ENCODE measurements at places on chromosomes 3 and 15.

- DNase-seq, result no peak
Observed at GRCh38 chr15:81394603-81395002, 20.6 kb upstream of the TMC3 start.

DNA sequence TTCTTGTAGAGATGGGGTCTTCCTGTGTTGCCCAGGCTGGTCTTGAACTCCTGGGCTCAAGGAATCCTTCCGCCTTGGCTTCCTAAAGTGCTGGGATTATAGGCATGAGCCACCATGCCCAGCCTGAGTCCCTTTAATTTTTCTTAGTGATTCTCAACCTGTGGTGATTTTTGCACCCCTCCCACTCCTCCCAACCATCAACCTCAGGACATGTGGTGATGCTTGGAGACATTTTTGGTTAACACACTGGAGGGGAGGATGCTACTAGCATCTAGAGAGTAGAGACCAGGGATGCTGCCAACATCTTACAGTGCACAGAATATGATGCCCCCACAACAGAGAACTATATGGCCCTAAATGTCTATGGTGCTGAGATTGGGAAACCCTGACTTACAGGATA lies 83.0 kb upstream of the LMOD3 start:
- DNase-seq, result no peak

DNA sequence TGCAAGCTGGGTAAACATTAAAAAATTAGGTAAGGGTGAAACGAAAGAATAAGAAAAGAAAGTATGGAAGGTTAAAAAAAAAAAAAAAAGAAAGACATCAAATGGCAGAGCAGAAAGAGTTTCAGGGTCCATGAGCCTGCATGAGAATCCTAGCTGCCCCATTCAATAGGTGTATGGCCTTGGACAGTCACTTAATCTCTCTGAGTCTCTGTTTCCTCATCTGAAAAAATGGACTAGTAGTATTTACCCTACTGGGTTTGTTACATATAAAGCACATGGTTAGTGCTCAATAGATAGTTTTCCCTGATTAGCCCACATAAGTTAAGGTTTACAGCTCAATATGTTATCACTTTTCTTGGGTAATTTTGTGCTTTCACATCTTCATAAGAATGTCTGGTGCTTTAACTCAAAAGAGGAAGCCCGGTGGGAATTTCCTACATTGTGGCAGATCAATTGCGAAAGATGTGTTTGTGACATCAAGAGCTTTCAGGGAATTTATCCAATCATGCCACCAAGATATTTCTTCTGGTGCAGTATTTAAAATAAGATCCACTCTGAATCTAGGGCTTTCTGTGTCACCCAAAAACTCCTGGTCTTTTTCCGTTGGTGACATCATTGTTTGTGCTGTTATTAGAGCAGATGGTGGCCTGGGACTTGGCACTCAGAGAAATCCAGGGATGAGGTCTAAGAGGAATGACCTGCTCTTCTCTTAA lies 57.2 kb upstream of the UBE2E1 start:
- DNase-seq, result no peak

- no peak for DNase-seq
Observed at GRCh38 chr15:79886124-79886523, 10.7 kb downstream of the MTHFS start.

DNA sequence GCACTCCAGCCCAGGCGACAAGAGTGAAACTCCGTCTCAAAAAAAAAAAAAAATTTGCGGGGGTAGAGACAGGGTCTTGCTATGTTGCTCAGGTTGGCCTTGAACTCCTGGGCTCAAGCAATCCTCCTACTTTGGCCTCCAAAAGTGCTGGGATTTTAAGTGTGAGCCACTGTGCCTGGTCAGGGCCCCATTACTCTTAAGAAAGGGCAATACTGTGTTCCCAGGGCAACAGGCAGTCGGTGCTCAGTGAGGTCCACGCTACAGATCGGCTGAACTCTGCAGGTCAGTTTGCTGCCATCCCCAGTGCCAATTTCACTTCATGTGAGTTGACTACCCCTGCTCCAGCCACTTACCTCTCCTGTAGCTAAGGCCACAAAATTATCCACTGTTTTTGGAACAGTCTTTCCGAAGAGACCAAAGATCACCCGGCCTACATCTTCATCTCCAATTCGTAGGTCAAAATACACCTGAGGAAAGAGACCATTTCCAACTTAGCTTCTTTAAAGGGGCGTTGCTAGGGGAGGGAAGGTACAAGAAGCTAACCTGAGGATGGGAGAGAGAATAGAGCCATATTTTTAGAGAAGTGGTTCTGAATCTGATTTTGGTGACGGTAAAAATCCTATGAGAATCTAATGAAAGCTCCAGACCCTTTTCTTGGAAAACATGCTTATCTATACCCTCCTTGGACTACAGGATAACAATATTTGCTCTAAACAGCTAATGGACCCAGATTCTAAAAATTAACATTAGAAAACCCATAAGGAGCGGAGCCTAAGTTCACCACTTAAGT lies 939 bp downstream of the PPIB start:
- DNase-seq, result no peak

GRCh38 chr3:112894258-112894657 lies 47.6 kb upstream of the CD200R1L start:
- peak; percentile 71 for DNase-seq

- DNase-seq, result no peak
Observed at GRCh38 chr3:9342696-9343095, 20.2 kb upstream of the THUMPD3 start.

DNA sequence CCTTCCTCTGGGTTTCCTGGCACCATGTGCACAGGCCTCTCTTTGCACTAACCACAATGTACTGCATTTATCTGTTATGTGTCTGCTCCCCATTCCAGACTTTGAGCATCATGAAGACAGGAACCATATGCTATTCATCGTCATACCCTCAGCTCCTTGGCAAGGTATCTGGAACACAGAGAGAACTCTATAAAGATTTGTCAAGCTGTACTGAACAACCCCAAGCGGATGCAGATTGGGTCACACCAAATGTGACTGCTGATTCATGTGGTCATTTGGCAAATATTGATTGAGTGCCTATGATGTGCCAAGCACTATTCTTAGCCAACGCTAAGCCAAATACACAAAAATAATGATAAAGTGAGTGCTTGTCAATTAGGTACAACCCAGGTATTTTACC lies 7.5 kb upstream of the MEGF11 start:
- DNase-seq, result no peak

GRCh38 chr3:46876313-46877300 lies 914 bp upstream of the PTH1R start:
- DNase-seq, result no peak

DNA sequence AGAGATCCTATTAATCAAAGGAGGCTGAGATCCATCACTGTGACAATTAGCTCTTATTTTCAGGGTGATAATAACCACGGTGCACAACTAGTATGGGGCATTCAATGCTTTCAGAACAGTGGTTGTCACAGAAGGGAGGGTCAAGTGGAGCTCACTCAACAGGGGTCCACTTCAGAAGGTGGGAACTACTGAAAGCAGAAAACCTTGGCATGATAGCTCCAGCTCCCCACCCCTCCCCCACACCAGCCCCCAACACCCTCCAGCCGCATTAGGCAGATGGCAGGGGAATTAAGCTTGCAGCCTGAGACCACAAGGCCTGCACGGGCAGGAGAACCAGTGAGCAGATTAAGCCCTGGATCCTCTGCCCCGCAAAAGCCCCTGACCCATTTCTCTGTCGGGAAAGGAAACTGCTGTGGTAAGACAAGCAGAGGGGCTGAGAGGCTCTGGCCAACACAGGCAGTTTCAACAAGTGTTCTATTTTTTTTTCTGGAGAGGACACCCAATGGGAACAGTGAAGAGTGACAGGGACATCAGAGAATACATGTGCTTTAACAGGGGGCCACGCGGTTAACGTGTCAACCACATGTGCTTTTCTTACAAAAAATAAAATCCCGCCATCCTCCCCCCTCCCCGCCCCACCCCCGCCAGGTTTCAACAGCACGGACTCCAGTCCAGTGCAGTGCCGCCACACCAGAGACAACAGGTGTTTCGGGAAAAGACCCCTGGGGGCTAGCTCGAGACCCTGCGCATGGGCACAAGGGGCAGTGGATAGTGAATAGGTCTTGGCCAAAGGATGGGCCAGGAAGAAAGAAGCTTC lies 997 bp downstream of the FYCO1 start:
- DNase-seq, result peak; percentile 38

- peak; percentile 52 for DNase-seq
Observed at GRCh38 chr15:22872936-22873701, 34.7 kb downstream of the NIPA2 start.

DNA sequence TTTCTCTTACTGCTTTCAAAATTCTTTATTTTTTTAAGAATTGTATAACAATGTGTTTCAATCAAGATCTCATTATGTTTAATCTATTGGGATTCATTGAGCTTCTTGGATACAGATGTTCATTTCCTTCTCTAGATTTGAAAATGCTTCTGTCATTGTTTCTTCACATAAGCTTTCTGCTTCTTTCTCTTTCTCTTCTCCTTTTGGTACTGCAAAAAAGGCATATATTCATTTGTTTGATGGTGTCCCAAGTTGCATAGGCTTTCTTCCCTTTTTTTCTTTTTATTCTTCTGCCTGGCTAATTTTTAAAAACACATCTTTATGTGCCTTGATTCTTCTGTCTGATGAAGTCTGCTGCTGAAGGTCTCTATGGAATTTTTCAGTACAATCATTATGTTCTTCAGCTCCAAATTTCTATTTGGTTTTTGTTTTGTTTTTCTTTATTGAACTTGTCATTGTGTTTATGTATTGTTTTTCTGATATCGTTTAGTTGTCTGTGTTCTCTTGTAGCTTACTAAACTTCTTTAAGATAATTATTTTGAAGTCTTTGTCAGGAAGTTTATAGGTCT lies 88.9 kb downstream of the DTWD1 start:
- DNase-seq, result no peak

- DNase-seq, result no peak
Observed at GRCh38 chr3:11381563-11381962, 109.4 kb downstream of the ATG7 start.

DNA sequence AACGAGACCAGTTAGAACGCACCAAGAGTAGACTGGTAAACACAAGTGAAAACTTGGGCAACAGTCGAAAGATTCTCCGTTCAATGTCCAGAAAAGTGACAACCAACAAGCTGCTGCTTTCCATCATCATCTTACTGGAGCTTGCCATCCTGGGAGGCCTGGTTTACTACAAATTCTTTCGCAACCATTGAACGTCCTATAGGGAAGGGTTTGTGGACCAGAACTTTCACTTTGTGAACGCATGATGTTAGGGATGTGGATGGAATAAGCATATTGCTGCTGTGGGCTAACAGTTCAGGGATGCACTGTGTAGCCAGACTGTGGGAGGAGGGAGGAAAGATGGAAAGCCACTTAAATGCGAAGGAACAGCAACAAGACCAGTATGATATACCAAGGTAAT lies 34.9 kb upstream of the TBC1D23 start:
- DNase-seq, result no peak

DNA sequence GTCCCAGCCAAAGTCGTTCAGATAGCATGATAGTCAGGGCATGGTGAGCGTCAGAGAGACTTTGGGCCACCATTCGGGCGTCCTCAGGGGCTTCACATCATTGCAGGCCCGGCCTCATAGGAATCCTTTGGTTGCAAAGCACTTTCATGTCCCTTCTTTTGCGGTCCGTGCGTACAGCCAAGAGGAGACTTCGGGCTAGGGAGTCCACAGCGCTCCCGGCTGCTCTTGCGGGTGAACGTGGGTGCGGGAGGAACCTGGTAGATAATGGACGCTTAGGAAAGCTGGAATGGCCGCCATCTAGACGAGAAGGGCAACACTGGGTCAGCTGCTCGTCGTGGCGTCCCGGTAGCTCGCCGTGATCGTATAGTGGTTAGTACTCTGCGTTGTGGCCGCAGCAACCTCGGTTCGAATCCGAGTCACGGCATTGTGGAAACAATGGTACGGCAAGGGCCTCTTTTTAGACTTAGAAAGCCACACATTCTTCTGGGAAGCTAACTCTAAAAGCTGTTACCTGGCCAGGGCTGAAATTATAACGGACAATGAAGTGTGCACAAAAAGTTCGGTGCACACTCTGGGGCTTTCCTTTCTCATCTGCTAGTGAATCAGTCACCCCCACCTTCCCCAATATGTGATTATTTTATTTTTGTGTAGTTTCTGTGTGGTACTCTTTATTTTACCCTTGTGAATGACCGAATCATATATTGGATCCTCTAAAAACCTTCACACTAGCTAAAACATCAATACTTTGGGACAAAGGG lies 13.2 kb upstream of the SHF start:
- peak; percentile 93 for DNase-seq

GRCh38 chr3:159654183-159655134 lies 334.2 kb upstream of the IL12A start:
- DNase-seq, result no peak

DNA sequence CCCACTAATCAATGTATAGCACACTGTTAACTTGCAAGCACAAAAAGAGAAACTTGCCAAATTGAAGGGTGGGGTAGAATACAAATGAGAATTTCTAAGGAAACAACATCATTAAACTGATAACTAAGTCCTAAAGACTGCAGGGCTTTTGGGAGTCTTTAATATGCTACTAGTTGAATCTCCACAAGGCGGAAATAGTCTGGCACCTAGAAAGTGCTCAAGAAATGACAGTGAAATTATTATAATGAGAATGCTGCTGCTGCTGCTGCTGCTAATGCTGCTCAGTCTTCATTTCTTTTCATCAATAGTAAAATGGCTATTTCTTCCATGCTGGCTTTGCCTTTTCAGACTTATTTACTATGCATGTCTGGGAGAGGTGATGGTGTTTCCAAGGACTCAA lies 91.8 kb downstream of the BTD start:
- DNase-seq, result no peak

DNA sequence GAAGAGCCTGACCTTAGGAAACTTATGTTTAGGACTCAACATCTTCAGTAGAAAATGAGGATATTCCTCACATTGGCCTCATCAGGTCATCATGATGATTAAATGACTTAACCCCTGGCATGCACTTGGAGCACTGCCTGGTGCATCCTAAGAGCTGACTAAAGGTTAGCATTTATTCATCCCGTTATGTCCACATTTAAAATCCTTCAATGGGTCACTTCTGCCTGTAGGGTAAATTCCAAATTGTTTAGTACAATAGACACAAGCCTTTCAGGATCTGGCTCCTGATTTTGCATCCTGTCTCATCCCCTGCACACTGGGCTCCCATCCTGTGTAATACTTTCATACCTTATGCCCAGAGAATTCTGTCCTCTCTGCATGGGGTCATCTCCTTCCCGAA lies 195.2 kb upstream of the MCTP2 start:
- DNase-seq, result no peak

DNA sequence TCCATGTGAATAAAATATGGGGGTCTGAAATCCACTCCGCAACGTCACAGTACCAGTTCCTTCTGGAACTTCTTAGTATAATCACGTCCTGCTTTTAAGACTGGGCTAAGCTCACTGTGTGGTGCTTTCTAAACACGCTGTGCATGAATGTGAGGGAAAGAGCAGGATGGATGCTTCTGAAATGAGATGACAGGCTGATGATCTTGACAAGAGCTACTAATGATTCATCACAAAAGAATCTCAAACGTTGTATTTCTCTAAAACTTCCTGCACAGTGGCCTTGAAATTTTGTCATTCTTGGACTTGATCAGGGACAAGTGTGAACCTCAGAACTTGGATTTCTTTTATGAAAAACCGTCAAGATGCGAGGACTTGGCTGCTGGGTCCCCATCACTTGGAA lies 221.4 kb downstream of the CADPS start:
- DNase-seq, result no peak

- no peak for DNase-seq
Observed at GRCh38 chr3:114442246-114442645, 148.4 kb downstream of the TIGIT start.

Measured in WTC11 (cell line).